ENCODE measurements at places on chromosomes 7 and 10.

GRCh38 chr7:44367475-44368043 is 42.2 kb upstream of the CAMK2B start:
- no peaks in the 10 kb centered on the region for H3K4me1 ChIP-seq
- H3K4me3 ChIP-seq, result no peak overlapping the region
- DNase-seq, result no peak
- peaks cover 21% of the 10 kb centered on the region for H3K27me3 ChIP-seq

DNA sequence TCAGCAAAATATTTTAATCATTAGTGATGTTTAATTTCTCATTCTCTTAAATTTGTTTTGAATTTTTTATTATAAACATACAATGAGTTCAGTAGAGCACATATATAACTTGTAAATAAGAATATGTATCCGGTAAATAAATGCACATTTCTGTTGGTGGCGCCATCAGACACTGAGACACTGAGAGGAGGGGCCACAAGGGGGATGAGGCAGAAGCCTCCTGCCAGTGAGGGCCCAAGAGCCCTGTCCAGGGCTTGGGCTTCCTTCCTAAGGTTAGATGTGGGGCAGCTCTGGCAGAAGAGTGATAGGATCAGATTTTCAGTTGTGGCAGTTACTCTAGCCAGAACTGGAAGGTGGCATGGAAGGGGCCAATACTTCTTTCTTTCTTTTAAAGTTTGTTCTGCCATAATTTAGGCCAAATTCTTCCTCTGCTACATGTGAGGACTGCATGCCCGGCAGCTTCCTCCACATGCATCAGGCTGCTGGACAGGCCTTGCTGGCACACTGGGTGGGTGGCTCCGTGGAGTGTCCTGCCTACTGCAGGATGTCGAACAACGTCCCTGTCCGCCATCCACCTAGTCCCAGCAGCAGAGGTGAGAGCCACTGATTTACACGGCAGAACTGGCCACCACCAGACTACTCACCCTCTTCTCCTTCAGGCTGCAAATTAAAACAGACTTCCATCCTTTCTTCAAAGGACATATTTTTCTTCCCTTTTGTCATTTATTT is 13.2 kb downstream of the PTPRN2 start:
- H3K4me3 ChIP-seq, result no peak overlapping the region
- peaks cover 8% of the 10 kb centered on the region for H3K27me3 ChIP-seq
- no peak for DNase-seq
- no peak overlapping the region for H3K27ac ChIP-seq
- H3K4me1 ChIP-seq, result no peaks in the 10 kb centered on the region

GRCh38 chr10:48555310-48556042 is 49.4 kb downstream of the ARHGAP22 start:
- H3K27ac ChIP-seq, result no peak overlapping the region
- no peaks in the 10 kb centered on the region for H3K27me3 ChIP-seq
- H3K36me3 ChIP-seq, result no peaks in the 10 kb centered on the region
- H3K4me1 ChIP-seq, result no peaks in the 10 kb centered on the region
- no peak overlapping the region for H3K4me3 ChIP-seq
- DNase-seq, result no peak

DNA sequence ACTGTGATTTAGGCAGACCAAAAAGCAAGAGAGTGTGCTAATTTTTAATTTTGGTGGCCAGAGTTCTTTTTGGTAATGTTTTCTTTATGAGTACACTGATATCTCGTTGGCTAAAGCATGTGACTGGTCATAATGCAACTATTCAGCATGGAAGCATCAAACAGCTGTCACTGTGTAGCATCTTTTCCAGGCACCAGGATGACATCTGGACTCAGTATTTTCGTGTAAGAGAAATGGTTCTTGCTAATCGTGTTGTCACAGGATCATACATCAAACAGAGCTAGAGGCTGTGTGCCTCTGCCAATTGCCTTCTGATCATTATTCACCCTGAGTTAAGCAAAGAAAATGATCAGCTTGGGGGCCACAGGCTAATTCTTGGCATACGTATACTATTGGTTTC is 118.9 kb downstream of the SND1 start:
- DNase-seq, result no peak
- H3K27ac ChIP-seq, result no peak overlapping the region
- no peak overlapping the region for H3K4me3 ChIP-seq
- peaks cover 43% of the 10 kb centered on the region for H3K4me1 ChIP-seq
- H3K27me3 ChIP-seq, result no peaks in the 10 kb centered on the region
- peaks cover 9% of the 10 kb centered on the region for H3K36me3 ChIP-seq

DNA sequence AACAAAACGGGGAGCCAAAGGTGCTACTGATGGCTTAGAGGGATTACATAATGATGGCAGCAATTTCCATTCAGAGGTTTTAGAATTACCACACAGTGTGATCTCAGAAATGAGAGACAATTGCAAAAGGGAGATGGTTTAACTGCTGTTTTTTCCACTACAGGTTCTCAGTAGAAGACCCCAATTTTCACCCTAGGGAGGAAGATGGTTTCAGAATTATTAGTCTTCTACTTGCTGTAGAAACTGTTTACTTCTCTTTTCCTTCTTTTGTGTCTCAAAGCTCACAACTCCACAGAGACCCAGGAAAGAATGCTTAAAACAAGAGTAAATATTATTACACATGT is 226.5 kb downstream of the INHBA start:
- no peak for DNase-seq
- H3K27me3 ChIP-seq, result no peaks in the 10 kb centered on the region
- no peaks in the 10 kb centered on the region for H3K4me1 ChIP-seq
- no peaks in the 10 kb centered on the region for H3K36me3 ChIP-seq

DNA sequence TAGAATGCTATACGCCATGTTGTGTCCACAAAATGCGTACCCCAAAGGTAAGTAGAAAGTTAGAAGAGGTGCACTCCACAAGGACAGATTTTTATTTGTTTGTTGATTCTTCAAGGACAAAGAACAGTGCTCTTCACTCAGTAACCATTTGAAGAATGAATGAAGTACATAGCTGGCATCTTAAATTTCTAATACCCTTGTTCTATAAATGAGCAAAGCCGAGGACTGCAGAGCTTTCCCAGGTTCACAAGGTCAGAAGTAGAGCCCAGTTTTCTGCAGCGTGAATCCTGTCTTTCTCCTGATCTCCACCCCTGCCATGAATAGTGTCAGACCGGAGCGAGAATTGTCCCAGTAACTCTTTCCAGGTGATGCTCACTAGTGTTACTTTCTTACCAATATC is 9.5 kb downstream of the HECW1 start:
- no peak overlapping the region for H3K4me3 ChIP-seq
- no peaks in the 10 kb centered on the region for H3K36me3 ChIP-seq
- H3K27me3 ChIP-seq, result peaks cover 23% of the 10 kb centered on the region
- DNase-seq, result no peak
- no peak overlapping the region for H3K27ac ChIP-seq

DNA sequence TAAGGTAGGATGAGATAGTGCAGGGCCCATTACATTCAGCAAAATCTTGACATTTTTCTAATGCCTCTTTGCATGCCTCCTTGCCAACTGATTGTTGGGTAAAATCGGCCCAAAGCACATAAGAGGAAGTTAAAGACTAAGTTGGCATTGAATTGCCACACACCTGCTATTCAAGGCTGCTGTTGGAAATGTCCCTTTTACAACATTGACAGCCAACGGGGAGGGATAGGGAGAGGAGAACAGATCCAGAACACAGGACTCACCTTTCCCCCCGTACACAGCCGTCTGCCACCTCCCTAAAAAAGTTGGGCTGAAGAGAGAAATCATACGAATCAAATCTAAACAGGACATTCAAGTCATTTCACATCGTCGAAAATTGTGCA is 695 bp downstream of the FAM237B start:
- no peak overlapping the region for H3K4me3 ChIP-seq
- peaks cover 5% of the 10 kb centered on the region for H3K36me3 ChIP-seq
- no peak overlapping the region for H3K27ac ChIP-seq
- peaks cover 35% of the 10 kb centered on the region for H3K27me3 ChIP-seq
- H3K4me1 ChIP-seq, result peaks cover 8% of the 10 kb centered on the region

- peak overlapping the region; percentile 35 for H3K27ac ChIP-seq
- H3K36me3 ChIP-seq, result peaks cover 9% of the 10 kb centered on the region
- peaks cover 15% of the 10 kb centered on the region for H3K4me1 ChIP-seq
- H3K4me3 ChIP-seq, result peak overlapping the region; percentile 56
- H3K27me3 ChIP-seq, result no peaks in the 10 kb centered on the region
Observed at GRCh38 chr7:6448943-6449543, 1.3 kb upstream of the DAGLB start.

- no peak overlapping the region for H3K4me3 ChIP-seq
- H3K27ac ChIP-seq, result no peak overlapping the region
- DNase-seq, result no peak
- no peaks in the 10 kb centered on the region for H3K4me1 ChIP-seq
Observed at GRCh38 chr7:102845346-102845745, 67.5 kb upstream of the LRRC17 start.

DNA sequence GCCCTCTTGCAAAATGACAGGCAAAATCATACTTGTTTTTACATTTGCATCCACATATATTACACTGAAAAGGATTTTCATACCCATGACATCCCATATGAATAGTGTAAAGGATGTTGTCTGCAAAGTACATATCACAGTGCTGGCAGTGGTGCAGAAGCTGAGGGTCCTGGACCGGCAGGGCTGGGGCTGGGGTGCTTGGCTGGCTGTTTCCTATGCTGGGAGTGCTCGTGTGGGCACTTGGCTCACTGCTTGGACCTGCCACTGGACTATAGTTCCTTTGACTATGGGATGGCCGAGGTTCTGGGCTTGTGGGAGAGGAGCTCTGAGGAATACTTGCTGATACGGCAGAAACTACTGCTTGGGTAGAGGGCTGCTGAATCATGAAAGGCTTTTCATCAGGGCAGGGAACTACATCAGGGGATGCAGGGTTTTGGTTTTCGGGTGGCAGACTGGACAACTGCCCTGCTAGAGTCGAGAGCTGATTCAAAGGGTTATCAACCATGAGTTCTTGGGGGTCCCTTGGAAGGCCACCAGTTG is 13.7 kb downstream of the PSTK start:
- peaks cover 2% of the 10 kb centered on the region for H3K4me1 ChIP-seq
- H3K36me3 ChIP-seq, result peaks cover 10% of the 10 kb centered on the region
- H3K27me3 ChIP-seq, result no peaks in the 10 kb centered on the region
- DNase-seq, result no peak
- no peak overlapping the region for H3K4me3 ChIP-seq

DNA sequence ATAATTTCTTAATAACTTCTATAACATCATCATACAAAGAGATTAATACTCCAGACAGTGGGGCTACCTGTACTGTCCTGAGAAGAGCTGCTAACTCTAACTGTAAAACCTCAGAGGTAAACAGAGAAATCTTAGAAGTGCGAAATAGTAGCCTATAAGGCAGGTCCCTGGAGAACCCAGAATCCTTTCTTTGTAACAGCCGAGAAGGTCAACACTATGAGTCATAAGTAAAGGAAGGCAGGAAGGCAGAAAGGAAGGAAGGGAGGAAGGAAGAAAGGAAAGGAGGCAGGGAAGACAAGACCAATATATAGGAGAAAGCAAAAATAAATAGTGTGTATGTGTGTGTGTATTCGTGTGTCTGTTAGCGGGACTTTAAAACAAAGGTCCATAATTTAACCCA is 540.6 kb downstream of the ZWINT start:
- no peak for DNase-seq
- no peak overlapping the region for H3K27ac ChIP-seq
- H3K4me3 ChIP-seq, result no peak overlapping the region
- H3K27me3 ChIP-seq, result no peaks in the 10 kb centered on the region
- no peaks in the 10 kb centered on the region for H3K36me3 ChIP-seq
- no peaks in the 10 kb centered on the region for H3K4me1 ChIP-seq

DNA sequence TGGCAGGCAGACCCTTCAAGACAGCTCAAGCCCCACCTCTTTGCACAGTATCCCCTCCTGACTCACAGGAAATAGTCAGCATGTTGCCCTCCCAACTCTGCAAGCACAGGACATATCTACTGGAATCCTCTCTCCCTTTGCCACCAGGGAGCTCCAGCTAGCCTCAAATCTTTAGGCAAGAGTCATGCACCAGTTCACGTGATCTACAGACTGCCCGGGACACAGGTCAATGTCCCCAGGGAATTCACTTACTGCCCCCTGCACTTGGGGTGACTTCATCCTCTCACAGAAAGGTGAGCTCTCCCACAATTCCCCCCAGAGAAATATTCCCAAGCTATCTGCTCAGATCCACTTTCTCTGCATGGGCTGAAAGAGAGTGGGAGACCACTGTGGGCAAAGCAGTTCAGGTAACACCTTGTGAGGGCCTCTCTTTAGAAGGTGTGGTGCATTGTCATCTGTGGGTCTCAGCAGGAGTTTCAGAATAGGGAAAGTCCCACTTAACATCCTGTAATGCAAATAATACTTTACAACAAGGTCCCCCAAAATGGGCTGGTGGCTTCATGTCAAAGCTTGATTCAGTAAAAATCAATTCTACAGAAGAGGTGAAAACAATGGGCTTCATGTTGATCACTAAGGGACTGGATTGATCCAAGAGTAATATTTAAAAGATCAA is 129.9 kb downstream of the NOC3L start:
- no peaks in the 10 kb centered on the region for H3K36me3 ChIP-seq
- DNase-seq, result no peak
- peaks cover 9% of the 10 kb centered on the region for H3K27me3 ChIP-seq

GRCh38 chr7:2926896-2927405 is 82.8 kb upstream of the GNA12 start:
- no peaks in the 10 kb centered on the region for H3K27me3 ChIP-seq
- no peak overlapping the region for H3K27ac ChIP-seq
- no peaks in the 10 kb centered on the region for H3K36me3 ChIP-seq

GRCh38 chr10:34058845-34059614 is 724.6 kb upstream of the NRP1 start:
- H3K27ac ChIP-seq, result no peak overlapping the region
- peaks cover 6% of the 10 kb centered on the region for H3K27me3 ChIP-seq
- no peaks in the 10 kb centered on the region for H3K4me1 ChIP-seq
- no peak overlapping the region for H3K4me3 ChIP-seq
- H3K36me3 ChIP-seq, result peaks cover 11% of the 10 kb centered on the region
- no peak for DNase-seq

- H3K4me1 ChIP-seq, result peaks cover 42% of the 10 kb centered on the region
- peak overlapping the region; percentile 97 for H3K4me3 ChIP-seq
- no peaks in the 10 kb centered on the region for H3K27me3 ChIP-seq
- no peak for DNase-seq
- H3K27ac ChIP-seq, result peak overlapping the region; percentile 93
Observed at GRCh38 chr10:72276013-72276387, 2.3 kb downstream of the DDIT4 start.

DNA sequence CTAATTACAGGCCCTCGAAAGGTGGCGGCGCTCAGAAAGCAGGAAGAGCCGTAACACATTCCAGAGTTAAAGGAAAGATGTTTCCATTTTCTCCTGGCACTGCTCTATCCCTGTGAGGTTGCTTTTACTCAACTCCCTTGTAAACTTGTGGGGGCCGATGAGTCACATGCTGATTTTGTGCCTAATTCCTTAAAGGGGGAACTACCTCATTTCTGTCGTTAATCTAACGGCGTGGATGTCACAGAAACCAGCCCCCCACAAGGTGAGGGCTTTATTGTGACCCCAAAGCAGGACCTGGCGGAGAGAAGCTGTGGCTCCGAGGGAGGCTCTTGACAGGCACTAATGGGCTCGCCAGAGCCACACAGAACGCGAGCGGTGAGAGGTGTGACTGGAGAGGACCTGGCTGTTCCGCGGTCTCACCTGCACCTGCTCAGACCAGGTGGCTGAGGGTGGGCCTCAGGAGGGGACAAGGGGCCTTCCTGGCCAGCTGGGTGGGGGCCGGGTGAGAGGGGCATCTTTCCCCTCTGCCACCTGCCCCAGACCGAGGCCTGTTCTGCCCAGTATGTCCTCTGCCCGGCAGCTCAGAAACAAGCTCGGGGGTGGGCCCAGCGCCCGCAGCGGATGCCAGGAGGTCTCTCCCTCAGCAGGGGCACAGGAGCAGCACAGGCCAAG is 50.9 kb downstream of the CALML3 start:
- H3K4me1 ChIP-seq, result no peaks in the 10 kb centered on the region
- H3K4me3 ChIP-seq, result no peak overlapping the region

- peaks cover 10% of the 10 kb centered on the region for H3K27me3 ChIP-seq
- H3K36me3 ChIP-seq, result no peaks in the 10 kb centered on the region
- no peak overlapping the region for H3K4me3 ChIP-seq
- no peaks in the 10 kb centered on the region for H3K4me1 ChIP-seq
- no peak for DNase-seq
- H3K27ac ChIP-seq, result no peak overlapping the region
Observed at GRCh38 chr10:124204726-124205125, 111.3 kb upstream of the CHST15 start.

Data from natural killer cell treated with Interleukin-12 subunit alpha and Interleukin-12 subunit beta and Interleukin-15 and Interleukin-18, amount 100 ng/mL, for 72 hours (primary cell).